Fibroblast of lung (primary cell): ENCODE measurements at places on chromosomes 1 and 21.
A peak's percentile ranks its signal among the peaks of the same experiment; 100 is the strongest.

GRCh38 chr1:31809698-31810097, 6.1 kb downstream of the SPOCD1 start:
- DNase-seq: no peak

DNA sequence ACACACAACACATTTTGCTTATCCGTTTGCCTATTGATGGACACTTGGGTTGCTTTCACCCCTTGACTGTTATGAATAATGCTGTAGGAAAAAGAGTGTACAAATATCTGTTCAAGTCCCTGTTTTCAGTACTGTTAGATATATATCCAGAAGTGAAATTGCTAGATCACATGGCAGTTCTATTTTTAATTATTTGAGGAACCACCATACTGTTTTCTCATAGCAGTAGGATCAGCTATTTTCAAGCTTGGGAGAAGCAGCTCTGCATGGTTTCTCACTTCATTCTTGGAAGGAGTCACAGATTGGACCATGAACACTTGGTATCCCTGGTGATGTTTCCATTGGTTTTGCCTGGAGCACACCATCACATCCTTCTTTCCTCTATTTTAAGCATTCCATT, 114.4 kb upstream of the ZP4 start:
- no peak for DNase-seq

GRCh38 chr1:77639056-77639455, 43.4 kb downstream of the ZZZ3 start:
- DNase-seq: peak; percentile 45

GRCh38 chr1:109111386-109112055, 2.4 kb upstream of the ELAPOR1 start:
- peak; percentile 6 for DNase-seq

DNA sequence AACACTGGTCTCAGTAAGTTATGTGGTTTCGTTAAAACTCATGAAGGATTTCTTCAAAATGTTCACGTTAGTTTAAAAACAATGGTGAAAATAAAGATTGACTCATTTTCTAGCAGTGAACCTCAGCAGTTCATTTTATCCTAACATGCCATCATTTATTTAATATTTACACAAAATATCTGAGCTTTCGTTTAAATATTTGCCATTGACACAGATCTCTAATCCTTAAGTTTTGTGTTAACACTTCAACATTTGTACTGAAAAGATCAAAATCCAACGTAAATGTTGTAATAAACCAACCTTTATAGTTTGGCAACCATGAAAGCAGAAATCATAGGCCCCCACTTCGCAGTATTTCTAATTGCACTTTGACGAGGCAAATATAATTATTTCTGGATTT, 1129.5 kb downstream of the PLA2G4A start:
- DNase-seq: no peak

DNA sequence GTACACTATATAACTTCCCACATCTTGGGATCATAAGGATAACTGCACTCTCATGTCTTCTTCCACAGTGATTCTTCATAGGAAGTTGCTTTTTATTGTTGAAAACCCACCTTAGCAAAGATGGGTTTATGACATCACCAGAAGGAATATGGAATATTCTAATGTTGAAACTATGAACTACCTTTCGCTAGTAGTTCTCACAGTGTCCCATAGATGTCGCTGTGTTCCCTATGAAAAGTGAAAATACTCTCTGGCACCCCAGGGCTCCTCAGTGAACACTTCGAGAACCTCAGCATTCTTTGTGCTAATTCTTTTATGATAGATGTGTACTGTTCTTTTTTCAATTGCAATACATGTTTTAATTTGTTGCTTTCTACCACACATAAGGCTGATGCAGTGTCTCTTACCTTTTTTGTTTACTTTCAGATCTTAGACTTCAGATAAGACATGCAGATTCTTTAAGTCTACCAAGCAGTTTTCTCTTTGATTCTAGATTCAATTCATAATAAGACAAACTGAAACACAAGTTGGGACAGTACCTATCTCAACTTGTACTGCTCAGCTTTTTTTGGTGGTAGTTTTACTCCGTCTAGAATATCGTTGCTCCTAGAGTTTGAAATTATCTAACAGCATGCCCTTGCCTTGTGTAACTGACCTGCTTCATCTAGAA, 90.8 kb downstream of the GTF2B start:
- DNase-seq: peak; percentile 30

DNA sequence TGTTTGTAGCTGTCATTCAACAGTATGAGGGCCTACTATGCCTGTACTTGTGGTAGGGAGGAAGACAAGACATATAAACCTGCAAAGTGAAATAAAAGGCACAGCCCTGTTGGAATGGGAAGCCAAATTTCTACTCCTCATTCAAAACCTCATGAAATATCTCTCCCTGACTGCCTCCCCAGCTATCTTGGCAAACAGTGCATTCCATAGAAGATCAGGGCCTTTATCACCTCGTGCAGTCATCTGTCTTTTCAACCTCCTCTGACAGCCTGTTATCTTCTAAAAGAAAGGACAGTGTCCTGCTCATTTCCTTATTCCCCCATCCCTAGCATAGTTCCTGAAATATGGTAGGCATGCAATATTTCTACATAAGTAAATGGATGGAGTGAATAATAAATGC, 71.0 kb downstream of the SH3GLB1 start:
- no peak for DNase-seq

DNA sequence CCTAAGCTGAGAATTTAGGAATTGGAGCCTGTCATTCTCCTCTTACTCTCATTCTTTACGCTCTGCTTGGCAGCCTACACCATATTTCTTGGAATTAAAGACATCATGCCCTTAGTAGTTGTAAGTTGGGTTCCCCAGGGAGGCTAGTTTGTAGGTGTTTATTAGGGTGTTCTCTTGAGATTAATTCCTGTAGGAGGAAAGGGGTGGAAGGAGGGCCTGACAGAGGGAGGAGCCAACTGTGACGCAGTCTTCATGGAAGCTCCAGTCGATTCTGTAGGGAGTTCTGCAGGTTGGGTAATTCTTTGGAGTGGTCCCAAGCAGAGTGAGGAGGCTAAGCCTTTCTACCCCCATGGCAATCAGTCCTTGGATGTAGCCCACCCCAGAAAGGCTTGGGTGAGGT, 111.4 kb downstream of the HHAT start:
- peak; percentile 21 for DNase-seq

GRCh38 chr1:116412898-116413297, 39.9 kb downstream of the ATP1A1 start:
- DNase-seq: no peak

DNA sequence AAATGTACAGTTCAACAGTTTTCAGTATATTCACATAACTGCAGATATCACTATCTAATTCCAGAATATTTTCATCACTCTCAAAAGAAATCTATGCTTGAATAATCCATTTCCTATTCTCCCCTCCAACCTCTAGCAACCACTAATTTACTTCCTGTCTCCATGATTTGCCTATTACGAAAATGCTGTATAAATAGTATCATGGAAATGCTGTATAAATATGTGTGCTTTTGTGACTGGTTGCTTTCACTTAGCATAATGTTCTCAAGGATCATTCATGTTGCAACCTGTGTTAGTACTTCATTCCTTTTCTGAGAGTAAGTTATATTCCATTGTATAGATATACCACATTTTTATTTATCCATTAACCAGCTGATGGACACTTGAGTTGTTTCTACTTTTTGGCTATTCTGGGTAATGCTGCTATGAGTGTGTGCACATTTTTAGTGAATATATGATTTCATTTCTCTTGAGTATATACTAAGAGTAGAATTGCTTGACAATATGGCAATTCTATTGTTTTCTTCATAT, 115.6 kb downstream of the TNFSF18 start:
- DNase-seq: peak; percentile 43

DNA sequence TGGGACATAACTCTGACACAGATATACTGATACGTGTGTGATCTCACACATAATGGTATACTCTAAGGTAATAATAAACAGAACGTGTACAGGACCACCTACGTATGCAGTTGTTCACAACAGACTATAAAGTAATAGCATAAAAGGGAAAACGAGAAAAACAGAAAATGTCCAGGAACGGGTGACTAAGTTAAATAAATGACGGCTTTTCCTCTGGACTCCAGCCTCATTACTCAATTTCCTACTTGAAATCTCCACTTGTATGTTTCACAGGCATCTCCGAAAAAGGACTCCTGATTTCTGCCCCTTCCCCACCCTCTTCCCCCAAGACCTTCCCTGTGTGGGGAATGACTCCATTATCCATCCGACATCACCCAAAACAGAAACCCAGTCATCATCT, 95.1 kb downstream of the JAK1 start:
- DNase-seq: no peak

DNA sequence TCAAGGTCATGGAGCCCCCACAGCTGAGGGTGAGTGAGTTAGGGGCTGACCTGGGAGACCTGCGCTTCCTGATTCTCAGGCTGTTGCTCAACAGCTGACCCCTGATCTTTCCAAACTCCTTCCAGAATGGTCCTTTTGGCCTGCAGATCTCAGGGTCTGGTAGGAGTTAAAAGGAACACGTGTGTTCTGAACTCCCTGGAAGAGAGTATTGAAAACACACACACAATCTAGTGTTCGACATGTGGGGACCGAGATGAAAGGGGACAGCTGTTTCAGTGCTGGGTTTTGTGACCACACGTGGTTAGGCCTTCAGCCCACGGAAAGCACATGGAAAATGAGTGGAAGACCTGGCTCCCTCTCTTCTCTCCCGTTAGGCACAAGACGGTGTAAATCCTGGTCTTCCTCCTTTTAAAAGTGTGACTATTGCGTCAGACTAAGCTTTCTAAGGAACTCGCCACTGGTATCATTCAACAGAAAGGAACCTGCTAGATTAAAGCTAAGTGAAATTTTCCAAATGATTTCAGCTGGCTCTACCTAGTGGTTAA, 49.6 kb downstream of the RUNX1 start:
- DNase-seq: no peak

DNA sequence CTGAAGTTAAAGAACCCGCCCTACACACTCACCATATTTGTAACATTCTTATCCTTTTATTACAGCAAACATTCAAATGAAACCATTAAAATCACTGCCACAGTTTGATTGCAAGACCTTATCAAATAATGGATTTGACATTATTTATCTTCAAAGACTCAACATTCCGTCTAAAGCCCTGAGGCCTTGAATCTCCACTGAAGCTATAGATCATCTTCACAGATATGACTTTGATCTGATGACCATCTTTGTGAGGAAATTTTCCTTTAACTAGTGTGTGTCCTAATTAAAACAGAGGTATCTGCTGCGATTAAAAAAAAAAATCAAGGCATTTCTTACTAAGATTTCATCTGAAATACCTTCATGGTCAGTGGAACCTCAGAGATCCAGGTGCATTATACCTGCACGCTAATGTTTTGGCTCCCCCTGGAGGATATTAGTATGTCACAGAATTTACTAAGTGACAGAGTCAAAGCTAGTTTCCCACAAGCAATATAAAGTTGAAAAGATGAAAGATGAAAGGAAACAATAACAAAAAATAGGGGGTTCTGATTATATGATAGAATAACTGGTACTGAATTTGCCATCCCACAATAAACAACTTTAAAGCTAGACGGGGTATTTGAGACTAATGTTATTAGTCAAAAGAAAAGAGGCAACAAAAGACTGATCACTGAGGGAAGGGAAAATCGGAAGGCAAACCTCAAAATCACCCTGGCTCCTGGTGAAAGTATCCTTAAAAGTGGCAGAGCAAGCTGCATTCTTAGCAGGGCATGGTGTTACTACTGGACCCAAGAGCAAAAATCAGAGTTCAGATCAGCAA, 923.4 kb downstream of the NCAM2 start:
- peak; percentile 37 for DNase-seq

DNA sequence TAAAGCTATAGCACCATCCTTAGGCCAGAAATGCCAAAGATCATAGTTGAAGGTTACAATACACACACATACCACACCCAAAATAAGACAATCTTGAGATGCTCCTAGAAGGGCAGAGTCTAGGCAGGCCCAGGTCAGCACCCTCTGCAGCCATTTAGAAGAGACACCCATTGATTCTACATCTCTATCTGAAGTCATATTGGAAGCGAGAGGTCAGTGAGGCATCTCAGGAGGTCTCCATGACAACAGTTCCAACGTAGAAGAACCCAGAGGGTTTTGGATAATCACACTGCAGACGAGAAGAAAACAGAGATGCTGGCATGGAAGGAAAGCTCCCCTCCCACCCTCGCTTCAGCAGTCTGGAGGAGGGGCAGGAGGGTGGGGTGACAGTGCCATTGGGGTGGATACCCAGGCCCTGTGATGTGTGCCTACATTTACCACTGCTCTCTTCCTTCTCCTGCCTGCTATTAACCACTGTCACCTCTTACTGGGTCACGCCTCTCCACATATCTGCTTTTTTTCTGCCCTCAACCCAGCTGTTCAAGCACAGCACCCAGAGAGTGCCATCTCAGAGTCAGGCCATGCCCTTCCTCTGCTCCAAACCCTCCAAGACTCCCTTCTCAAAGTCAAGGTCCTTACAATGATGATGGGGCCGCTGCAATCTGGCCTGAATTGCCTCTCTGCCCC, 6.2 kb downstream of the TMCO4 start:
- no peak for DNase-seq

- DNase-seq: no peak
These were observed 13.4 kb downstream of the PARP1 start for GRCh38 chr1:226394462-226394861.

DNA sequence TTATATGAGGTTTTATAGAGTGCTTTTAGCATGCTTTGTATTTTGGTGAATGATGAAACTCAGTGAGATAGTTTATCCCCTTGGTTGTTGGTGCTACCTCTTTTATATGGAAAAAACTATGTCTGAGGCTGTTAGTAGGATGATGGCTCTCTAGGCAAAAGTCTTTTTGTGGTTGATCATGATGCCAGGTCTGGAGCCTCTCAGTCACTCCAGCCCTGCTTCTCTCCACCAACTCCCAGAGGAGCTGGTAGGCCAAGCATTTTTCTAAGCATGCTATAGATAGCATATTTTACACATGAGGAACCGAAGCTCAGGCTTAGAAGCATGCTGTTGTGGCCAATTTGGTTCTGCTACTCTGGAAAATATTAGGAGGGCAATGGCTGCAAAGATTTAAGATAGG, 82.2 kb downstream of the FMN2 start:
- no peak for DNase-seq

- no peak for DNase-seq
These were observed 33.2 kb downstream of the ATP5PF start for GRCh38 chr21:25701529-25701928.

DNA sequence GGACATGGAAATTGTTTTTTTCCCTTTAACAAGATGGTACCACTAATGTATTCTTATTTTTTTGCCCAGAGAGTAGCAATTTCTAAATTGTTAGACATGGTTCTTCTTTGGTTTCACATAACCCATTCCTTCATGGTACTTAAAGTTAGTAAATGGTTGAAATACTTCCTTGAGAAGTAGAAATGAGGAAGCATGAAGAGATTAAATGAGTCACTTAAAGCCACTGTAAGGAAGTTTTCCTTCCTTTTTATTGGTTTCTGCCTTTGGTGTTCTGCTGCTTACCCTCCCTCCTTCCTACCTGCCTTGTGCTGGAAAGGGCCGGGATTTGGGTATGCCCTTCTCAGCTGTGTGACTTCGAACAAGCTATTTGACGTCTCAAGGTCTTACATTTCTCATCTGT, 101.0 kb downstream of the KIF26B start:
- DNase-seq: no peak

GRCh38 chr1:201543871-201544642, 5.1 kb downstream of the NAV1 start:
- no peak for DNase-seq

GRCh38 chr1:204723131-204723787, 37.7 kb upstream of the LRRN2 start:
- no peak for DNase-seq

GRCh38 chr1:51564124-51564523, 45.1 kb upstream of the EPS15 start:
- DNase-seq: peak; percentile 29
